ENCODE measurements at places on chromosomes 16 and 17. TPM values are rescaled to one million over a fixed set of nuclear protein-coding genes. Genes with fewer than 3 reads are reported as not detected.
A peak's percentile ranks its signal among the peaks of the same experiment; 100 is the strongest.

DNA sequence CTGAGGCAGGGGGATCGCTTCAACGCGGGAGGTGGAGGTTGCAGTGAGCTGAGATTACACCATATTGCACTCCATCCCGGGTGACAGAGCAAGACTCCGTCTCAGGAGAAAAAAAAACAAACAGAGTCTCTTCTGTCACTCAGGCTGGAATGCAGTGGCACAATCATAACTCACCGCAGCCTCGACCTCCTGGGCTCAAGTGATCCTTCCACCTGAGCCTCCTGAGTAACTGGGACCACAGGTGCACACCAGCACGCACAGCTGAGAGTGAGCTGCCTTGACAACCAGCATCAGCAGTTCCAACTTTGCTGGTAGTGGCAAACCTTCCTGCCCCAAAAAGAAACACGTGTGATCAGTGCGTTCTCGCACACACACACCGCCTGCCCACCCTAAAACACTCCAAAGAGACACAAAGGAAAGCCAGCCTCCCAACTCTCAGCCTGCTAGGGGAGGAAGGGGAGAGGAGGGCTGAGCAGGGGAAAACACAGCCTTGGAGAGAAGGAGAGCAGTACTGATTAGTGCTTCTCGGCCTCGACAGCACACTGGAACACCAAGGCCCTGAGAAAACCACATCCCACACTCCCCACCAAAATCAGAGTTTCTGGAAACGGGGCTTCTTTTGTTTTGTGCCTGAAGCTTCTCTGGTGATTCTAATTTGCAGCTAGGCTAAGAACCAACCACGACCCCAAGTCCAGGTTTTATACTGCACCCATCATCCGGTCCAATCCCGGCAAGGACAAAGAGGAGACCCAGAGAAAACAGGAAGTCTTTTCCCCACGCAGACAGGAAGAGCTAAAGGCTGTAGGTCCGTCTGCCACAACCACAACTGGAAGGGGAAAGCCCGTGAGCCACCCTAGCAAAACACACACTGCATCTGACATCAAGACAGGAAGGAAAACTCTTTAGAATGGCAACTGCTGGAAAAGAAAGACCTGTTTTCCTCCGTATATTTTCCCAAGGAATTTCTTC lies 28.8 kb downstream of the ZCCHC14 start:
- H3K27me3 ChIP-seq = no peaks in the 10 kb centered on the region
- peaks cover 20% of the 10 kb centered on the region for H3K4me1 ChIP-seq
- H3K4me3 ChIP-seq = no peak overlapping the region
- H3K36me3 ChIP-seq = no peaks in the 10 kb centered on the region
- no peak overlapping the region for H3K27ac ChIP-seq
- no peak for DNase-seq

- H3K4me1 ChIP-seq = peaks cover 1% of the 10 kb centered on the region
- DNase-seq = no peak
- no peaks in the 10 kb centered on the region for H3K36me3 ChIP-seq
- H3K27me3 ChIP-seq = no peaks in the 10 kb centered on the region
- no peak overlapping the region for H3K27ac ChIP-seq
Measured at GRCh38 chr17:10021272-10021984, 116.4 kb upstream of the RCVRN start.

DNA sequence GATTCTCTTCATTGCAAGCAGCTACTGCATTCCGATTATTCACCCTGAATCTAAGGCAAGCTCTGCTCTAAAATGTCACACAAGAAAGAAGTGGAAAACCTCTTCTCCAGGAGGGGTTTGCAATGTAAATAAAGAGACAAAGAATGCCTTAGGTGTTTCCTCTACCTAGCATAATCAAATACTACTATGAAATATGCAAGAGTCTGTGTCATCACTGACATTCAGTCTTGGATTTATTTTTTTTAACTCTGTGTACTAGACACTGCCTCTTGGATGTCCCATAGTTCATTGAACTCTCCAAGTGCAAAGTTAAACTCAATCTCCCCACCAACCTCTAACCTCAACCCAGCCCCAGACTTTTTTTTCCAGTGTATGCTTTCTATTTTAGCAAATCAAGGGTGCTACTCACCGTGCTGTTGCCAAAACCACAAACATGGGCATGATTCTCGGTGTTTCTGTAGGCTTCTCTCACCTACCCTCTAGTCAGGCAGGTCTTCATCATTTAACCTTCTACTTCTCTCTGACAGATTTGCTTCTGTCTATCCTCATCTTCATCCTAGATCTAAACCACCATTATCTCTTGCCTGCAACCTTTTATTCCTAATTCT lies 329.1 kb downstream of the CDH13 start:
- DNase-seq = no peak
- H3K27me3 ChIP-seq = no peaks in the 10 kb centered on the region
- no peak overlapping the region for H3K4me3 ChIP-seq

DNA sequence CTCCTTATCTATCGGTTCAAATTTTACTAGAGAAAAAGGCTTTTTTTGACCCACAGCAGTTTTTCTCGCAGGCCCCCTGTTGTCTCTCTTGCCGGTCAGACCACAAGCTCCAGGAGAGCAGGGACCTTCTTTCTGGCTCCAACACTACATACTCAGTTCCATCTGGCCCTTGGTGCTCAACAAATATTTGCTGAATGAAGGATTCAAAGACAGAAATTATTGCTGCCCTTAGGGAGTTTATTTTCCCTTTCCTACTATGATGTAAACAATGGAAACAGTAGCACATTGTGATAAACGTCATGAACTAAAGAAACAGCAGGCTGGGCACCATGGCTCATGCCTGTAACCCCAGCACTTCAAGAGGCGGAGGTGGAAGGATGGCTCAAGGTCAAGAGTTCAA lies 59.0 kb upstream of the ATP2A3 start:
- no peaks in the 10 kb centered on the region for H3K27me3 ChIP-seq
- DNase-seq = no peak
- H3K4me3 ChIP-seq = no peak overlapping the region
- peaks cover 16% of the 10 kb centered on the region for H3K36me3 ChIP-seq
- H3K4me1 ChIP-seq = no peaks in the 10 kb centered on the region

DNA sequence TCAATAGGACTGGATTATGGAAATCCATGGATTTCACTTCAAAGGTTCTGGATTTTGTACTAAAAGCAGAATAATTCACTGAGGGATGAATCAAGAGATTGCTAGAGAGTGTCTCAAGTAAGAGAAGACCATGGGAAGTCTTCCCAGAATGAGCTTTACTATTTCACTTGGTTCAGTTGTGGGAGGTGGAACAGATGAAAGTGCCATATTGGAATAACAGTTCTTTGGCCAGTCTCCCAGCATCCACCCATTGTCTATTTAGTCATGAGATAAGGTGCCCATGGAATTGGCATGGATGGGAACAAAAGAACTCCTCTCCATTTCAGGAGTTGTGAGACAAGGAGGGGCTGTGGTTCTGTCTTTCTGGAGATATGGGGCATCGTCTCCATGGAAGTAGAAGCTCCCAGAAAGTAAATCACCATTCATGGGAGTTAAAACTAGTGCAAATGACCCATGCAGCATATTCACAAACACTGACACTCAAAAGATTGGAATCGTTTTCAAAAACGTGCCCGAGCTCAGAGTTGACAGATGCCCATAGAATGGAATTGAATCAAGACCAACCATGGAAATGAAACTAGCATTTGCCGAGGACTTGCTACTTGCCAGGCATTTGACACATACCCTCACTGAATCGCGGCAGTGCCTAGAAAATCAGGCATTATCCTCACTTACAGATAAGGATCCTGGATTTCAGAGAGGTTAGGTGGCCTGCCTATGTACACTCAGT lies 36.2 kb upstream of the CLEC3A start:
- no peaks in the 10 kb centered on the region for H3K4me1 ChIP-seq
- DNase-seq = no peak
- no peak overlapping the region for H3K27ac ChIP-seq
- H3K36me3 ChIP-seq = no peaks in the 10 kb centered on the region

DNA sequence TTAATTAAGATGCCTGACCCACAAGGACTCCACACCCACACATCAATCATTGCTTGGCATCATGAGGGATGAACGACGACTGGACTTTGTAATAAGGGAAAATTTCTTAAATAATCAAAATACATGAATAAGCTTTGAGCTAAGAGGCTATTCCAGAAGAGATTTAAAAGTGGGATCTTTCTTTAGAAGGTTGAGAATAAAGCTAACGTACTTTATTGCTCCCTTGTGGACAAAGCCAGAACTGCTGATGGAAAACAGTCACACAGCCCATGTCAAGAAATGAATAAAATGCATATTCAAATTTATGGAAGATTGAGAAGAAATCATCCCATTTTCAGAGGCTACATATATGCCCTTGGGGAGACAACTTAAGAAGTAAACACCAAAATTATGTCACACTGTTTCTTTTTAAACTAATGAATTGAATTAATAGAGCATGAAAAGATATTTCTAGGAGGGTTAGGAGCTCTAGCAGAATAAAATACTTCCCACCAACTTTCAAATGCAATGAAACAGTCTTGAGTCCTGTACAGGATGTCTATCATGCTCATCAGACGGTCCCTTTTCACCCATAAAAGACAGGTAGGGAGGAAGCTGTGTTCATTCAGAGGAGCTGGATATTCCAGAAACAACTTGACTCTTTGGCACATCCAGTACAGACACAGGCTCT lies 60.2 kb upstream of the PHOSPHO1 start:
- no peak overlapping the region for H3K4me3 ChIP-seq
- no peaks in the 10 kb centered on the region for H3K4me1 ChIP-seq
- no peak overlapping the region for H3K27ac ChIP-seq
- DNase-seq = no peak
- no peaks in the 10 kb centered on the region for H3K27me3 ChIP-seq

GRCh38 chr17:19270704-19271611 lies 33.8 kb downstream of the EPN2 start:
- DNase-seq = no peak
- no peaks in the 10 kb centered on the region for H3K27me3 ChIP-seq
- H3K4me3 ChIP-seq = no peak overlapping the region
- H3K36me3 ChIP-seq = peaks cover 3% of the 10 kb centered on the region
- no peaks in the 10 kb centered on the region for H3K4me1 ChIP-seq

DNA sequence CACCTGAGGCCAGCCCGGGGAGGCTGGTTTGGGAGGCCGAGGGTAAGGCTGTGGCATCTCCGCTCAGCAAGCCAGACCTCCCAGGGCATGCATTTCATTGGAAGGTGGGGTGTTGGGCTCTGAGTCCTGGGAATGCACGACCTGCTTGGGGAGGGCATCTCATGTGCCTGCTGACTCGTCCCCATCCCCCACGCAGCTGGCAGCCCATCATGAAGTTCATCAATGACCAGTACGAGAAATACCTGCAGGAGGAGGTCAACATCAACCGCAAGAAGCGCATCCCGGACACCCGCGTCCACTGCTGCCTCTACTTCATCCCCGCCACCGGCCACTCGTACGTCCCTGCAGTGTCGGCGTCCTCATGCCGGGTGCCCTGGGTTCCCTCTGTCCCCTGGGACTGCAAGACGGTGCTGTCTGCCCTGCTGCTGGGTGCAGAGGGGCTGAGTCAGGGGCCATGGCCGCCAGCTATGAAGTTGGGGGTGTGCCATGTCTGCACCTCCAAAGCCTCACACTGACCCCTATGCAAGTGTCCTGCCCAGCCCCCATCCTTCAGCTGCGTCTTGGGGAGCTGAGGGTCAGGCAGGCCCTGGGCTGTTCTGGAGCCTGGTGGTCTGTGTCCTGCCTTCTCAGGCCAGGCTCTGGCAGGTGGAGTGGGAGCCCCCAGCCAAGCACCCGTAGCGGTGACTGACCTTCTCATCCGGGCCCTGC lies 347.9 kb downstream of the SEC14L1 start:
- no peaks in the 10 kb centered on the region for H3K27me3 ChIP-seq
- H3K36me3 ChIP-seq = peaks cover 59% of the 10 kb centered on the region
- H3K27ac ChIP-seq = no peak overlapping the region
- H3K4me1 ChIP-seq = no peaks in the 10 kb centered on the region
- DNase-seq = no peak

DNA sequence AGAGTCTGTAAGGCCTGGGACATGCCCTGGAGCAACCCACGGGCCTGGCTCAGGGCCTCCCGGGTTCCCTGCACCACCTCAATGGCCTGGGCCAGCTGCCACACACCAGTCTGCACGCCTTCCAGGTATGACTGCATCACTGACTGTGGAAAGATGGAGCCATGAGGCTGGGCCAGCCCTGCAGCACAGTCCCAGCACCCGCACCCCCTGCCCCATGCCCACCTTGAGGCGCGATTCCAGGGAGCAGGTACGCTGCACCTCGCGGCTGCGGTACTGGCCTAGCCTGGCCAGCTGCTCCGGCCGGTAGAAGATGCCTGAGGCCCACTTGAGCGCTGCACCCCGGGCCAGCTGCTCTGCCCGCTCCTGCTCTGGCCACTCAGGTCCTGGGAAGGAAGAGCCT lies 1.1 kb downstream of the EXOC3L1 start:
- H3K4me3 ChIP-seq = no peak overlapping the region
- peaks cover 20% of the 10 kb centered on the region for H3K4me1 ChIP-seq
- H3K27ac ChIP-seq = no peak overlapping the region
- H3K27me3 ChIP-seq = no peaks in the 10 kb centered on the region
- no peak for DNase-seq

DNA sequence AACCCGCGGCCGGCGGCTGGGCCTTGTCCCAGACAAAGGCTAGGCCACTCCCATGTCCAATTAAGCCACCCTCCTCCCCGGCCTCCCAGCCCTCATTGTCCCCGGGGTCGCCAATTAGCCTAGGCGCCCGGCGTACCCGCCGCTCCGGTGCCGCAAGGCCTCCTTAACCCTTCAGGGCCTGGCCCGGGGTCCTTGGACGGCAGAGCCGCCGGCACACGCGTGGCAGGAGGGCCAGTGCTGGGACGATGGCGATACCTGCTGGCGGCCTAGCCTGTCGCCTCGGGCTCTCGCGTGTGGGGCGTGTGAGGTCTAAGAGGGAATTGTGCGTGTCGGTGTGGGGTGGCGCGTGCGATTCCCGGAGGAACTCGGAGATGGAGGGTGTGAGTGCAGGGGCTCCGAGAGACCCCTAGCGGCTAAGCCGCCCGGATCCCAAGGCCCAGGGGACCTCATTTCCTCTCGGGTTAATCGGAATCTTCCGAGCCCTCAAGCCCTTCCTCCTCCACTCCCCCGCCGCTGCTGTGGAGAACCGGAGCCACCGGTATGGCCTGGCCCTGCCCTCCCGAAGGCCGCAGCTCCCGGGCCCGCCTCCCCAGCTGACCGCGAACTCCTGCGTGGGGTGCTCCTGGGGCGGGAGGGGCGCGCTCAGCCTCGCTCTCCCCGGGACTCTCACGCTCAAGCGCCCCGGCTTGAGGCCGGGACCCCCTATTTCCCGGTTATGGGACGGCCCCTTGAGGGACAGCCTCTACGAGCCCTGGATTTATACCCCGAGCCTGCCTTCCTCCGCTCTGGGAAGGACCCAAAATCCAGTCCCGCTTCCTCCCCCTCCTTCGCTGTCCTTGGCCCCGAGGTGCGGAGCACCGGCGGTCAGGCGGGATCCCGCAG lies 11.9 kb downstream of the TBX2 start:
- no peak for DNase-seq
- H3K27me3 ChIP-seq = peaks cover 30% of the 10 kb centered on the region
- H3K4me1 ChIP-seq = no peaks in the 10 kb centered on the region
- peak overlapping the region; percentile 73 for H3K4me3 ChIP-seq
- no peak overlapping the region for H3K27ac ChIP-seq

GRCh38 chr17:6894206-6894528 lies 62.6 kb upstream of the TEKT1 start:
- H3K36me3 ChIP-seq = peaks cover 8% of the 10 kb centered on the region
- peaks cover 11% of the 10 kb centered on the region for H3K4me1 ChIP-seq
- no peak overlapping the region for H3K27ac ChIP-seq
- peaks cover 11% of the 10 kb centered on the region for H3K27me3 ChIP-seq
- H3K4me3 ChIP-seq = peak overlapping the region; percentile 59

GRCh38 chr16:81061307-81061640 lies 15.8 kb downstream of the C16orf46 start:
- no peak overlapping the region for H3K27ac ChIP-seq
- H3K4me3 ChIP-seq = no peak overlapping the region
- H3K27me3 ChIP-seq = no peaks in the 10 kb centered on the region
- no peaks in the 10 kb centered on the region for H3K4me1 ChIP-seq
- H3K36me3 ChIP-seq = no peaks in the 10 kb centered on the region

Gene PRKCB
- polyA plus RNA-seq = 0.05 TPM

Gene SLFN13
- polyA plus RNA-seq = 1.0 TPM

Measured in keratinocyte (primary cell).